ENCODE measurements at places on chromosomes 3 and 15. TPM values are rescaled to one million over a fixed set of nuclear protein-coding genes. Genes with fewer than 3 reads are reported as not detected.

GRCh38 chr15:64163659-64164362 is 989 bp upstream of the PPIB start:
- peak overlapping the region; percentile 90 for H3K27ac ChIP-seq
- peaks cover 22% of the 10 kb centered on the region for H3K36me3 ChIP-seq
- peak; percentile 66 for DNase-seq
- peak overlapping the region; percentile 44 for H3K4me3 ChIP-seq
- no peaks in the 10 kb centered on the region for H3K27me3 ChIP-seq

DNA sequence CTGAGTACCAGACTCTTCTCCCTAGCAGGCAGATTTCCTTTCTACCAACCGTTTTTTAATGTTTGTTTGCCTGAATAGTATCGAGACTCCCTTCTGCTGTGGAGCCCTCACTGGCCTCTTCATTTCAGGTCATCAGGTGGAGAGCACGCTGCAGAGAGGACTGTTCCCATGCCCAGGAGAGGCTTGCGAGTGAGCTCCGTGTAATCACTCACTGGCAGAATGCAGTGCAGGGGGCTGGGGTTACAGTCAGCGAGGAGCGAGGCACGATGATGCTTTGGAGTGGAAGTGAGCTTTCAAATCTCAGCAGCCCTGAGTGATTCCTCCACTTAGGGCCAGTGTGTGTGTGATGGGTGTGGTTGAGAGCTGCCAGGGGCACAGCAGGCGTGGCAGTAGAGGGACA is 385.2 kb downstream of the SHQ1 start:
- no peak overlapping the region for H3K27ac ChIP-seq
- H3K4me3 ChIP-seq: no peak overlapping the region
- peaks cover 10% of the 10 kb centered on the region for H3K27me3 ChIP-seq
- H3K4me1 ChIP-seq: peaks cover 16% of the 10 kb centered on the region
- H3K36me3 ChIP-seq: no peaks in the 10 kb centered on the region

The CNOT10 gene
- polyA plus RNA-seq: 26.7 TPM

The DPPA2 gene
- polyA plus RNA-seq: not detected

DNA sequence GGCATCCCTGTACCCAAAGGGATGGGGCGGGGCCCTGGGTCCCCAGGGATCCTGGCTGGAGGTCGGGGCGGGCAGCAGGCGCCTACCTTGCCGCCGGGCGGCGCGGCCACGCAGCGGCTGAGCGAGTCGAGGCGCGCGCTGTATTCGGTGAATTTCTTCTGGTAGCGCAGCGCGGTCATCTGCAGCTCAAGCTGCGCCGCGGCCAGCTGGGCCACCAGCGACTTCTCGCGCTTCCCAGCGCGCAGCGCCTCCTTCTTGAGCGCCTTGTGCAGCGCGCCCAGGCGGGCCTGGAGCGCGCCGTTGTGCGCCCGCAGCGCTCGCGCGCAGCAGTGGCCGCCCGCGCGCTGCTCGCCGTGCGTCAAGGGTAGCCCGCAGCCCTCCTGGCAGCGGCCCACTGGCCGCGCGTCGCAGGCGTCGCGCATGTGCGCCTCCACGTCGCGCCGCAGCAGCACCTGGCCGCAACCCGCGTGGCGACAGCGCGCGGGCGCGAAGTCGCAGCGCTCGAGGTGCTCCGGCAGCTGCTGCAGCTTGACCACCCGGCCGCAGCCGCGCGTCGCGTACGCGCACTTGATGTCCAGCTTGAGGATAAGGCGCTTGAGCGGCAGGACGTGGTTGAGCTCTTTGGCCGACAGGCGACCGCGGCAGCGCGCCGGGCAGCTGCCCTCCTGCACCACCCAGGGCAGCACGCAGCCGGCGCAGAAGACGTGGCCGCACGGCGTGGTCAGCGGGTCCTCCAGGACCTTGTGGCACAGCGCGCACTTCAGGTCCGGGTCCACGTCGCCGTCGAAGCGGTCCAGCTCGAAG is 522 bp downstream of the PDZRN3 start:
- peaks cover 6% of the 10 kb centered on the region for H3K27me3 ChIP-seq
- peak overlapping the region; percentile 88 for H3K27ac ChIP-seq
- peaks cover 42% of the 10 kb centered on the region for H3K4me1 ChIP-seq
- peaks cover 8% of the 10 kb centered on the region for H3K36me3 ChIP-seq

DNA sequence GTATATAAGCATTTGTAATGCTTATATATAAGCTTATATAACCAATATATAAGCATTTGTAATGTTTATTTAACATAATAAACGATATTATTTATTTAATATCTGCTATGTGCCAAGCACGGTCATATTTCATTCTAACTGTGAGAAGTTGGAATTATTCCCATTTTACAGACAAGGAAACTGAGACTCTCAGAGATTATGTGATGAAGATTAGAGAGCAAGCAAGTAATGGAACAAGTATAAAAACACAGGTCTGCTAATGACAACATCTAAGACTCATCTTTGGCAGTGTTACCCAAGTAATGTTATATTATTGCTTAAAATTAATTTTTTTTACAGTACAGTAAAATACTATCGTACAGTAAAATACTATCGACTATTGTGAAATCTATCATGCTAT is 4.4 kb downstream of the ATOSA start:
- H3K27me3 ChIP-seq: no peaks in the 10 kb centered on the region
- H3K4me1 ChIP-seq: peaks cover 7% of the 10 kb centered on the region
- DNase-seq: no peak
- no peak overlapping the region for H3K4me3 ChIP-seq
- H3K27ac ChIP-seq: no peak overlapping the region

The FRMD4B gene
- 17.2 TPM for polyA plus RNA-seq

- peak; percentile 61 for DNase-seq
- H3K27me3 ChIP-seq: peaks cover 22% of the 10 kb centered on the region
- H3K4me1 ChIP-seq: peaks cover 6% of the 10 kb centered on the region
- H3K36me3 ChIP-seq: no peaks in the 10 kb centered on the region
- no peak overlapping the region for H3K27ac ChIP-seq
These were observed 163.4 kb downstream of the KLF13 start for GRCh38 chr15:31489801-31490646.

GRCh38 chr3:12716605-12717151 is 42.4 kb downstream of the TMEM40 start:
- H3K27me3 ChIP-seq: no peaks in the 10 kb centered on the region
- no peaks in the 10 kb centered on the region for H3K36me3 ChIP-seq

DNA sequence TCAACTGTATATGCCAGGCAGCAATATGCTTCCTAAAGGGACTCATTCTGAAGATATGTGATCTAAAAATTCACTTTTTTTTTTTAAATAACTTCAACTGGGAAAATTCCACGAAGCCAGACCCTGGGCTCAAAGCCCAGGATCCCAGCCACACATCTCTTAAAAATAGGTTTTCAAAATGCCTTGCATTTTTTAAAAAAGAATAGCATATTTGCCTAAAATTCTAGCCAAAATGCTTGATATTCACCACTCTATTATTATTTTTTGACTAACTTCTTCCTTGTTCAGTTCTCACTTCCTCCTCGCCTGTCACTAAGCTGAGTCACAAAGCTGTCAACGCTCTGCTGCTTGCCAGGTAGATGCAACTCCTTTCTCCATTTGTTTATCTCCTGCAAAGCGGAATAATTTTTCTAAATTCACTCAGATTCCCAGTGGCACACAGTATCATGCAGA is 28.0 kb upstream of the VGLL4 start:
- H3K27me3 ChIP-seq: no peaks in the 10 kb centered on the region
- H3K4me3 ChIP-seq: no peak overlapping the region
- DNase-seq: peak; percentile 64
- no peaks in the 10 kb centered on the region for H3K36me3 ChIP-seq

- H3K4me1 ChIP-seq: peaks cover 2% of the 10 kb centered on the region
- no peaks in the 10 kb centered on the region for H3K27me3 ChIP-seq
- H3K4me3 ChIP-seq: no peak overlapping the region
- no peaks in the 10 kb centered on the region for H3K36me3 ChIP-seq
These were observed 398.0 kb downstream of the TIGIT start for GRCh38 chr3:114691871-114692270.

The GABRR3 gene
- not detected for polyA plus RNA-seq

GRCh38 chr3:172373912-172374311 is 74.3 kb downstream of the GHSR start:
- H3K4me1 ChIP-seq: peaks cover 5% of the 10 kb centered on the region
- H3K27ac ChIP-seq: no peak overlapping the region
- H3K4me3 ChIP-seq: no peak overlapping the region

- no peaks in the 10 kb centered on the region for H3K36me3 ChIP-seq
- peaks cover 7% of the 10 kb centered on the region for H3K27me3 ChIP-seq
These were observed 13.6 kb upstream of the HRH1 start for GRCh38 chr3:11140713-11141104.

GRCh38 chr3:169907944-169908343 is 3.4 kb upstream of the SAMD7 start:
- no peak overlapping the region for H3K4me3 ChIP-seq
- no peaks in the 10 kb centered on the region for H3K36me3 ChIP-seq
- H3K27ac ChIP-seq: no peak overlapping the region
- no peak for DNase-seq

The HRG gene
- 0.30 TPM for polyA plus RNA-seq

DNA sequence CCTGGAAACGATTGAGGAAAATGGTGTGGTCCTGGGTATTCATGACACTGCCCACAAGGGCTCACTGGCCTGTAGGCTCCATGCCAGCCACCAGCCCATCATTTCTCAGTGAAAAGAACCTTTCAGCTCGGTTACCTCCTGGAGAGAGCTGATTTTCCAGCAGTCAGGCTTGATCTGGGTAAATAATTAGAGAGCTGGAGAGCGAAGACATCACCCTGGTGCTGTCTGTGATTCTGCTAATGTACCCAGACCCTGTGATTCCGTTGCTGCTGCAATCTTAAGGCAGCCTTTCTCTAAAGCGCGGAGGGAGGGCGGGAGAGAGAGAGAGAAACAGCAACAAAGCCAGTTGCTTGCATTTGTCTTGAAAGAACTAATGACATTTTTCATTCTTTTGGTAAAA is 221.9 kb upstream of the TOPAZ1 start:
- no peak overlapping the region for H3K27ac ChIP-seq
- DNase-seq: no peak
- H3K4me3 ChIP-seq: no peak overlapping the region

The ISLR2 gene
- polyA plus RNA-seq: 4.0 TPM

DNA sequence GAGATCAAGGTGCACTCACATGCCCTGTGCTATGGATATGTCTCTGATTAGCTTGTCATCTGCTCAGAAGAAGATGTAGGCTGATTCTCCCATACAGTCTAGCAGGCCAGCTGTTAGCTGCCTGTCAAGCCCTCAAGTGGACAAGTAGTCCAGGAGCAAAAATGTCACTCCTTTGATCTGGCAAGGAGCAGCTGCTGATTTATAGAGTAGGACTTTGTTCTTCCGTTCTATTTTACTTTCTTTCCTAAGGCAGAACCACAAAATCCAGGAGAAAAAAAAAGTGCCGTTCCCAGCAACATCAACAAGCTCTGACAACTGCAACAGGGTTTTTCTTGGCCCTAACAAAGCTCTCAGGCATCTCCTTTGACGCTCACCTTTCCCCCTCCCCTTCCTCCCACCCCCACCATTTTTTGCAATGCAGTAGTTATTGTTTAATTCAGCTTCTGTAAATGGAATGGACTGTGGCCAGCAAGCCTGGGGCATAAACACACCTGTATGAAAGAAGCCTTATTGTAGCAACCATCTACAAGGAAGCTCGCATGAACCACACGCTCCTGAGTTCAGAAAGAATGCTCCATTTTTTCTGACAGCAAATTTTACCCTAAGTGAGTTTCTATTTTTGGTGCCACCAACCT is 196.3 kb downstream of the MEIS2 start:
- no peak overlapping the region for H3K27ac ChIP-seq
- H3K36me3 ChIP-seq: no peaks in the 10 kb centered on the region
- H3K27me3 ChIP-seq: no peaks in the 10 kb centered on the region
- no peak overlapping the region for H3K4me3 ChIP-seq

The PCBP4 gene
- polyA plus RNA-seq: 67.1 TPM

The CDCP1 gene
- polyA plus RNA-seq: 0.69 TPM

- peaks cover 11% of the 10 kb centered on the region for H3K4me1 ChIP-seq
- H3K4me3 ChIP-seq: peak overlapping the region; percentile 53
- no peak for DNase-seq
- no peaks in the 10 kb centered on the region for H3K36me3 ChIP-seq
- H3K27ac ChIP-seq: peak overlapping the region; percentile 98
- no peaks in the 10 kb centered on the region for H3K27me3 ChIP-seq
These were observed 830 bp upstream of the RNF13 start for GRCh38 chr3:149812165-149812605.

GRCh38 chr15:90035095-90035839 is 34.1 kb downstream of the ZNF710 start:
- H3K36me3 ChIP-seq: no peaks in the 10 kb centered on the region
- DNase-seq: no peak
- H3K4me3 ChIP-seq: no peak overlapping the region
- peak overlapping the region; percentile 89 for H3K27ac ChIP-seq

- no peaks in the 10 kb centered on the region for H3K4me1 ChIP-seq
- H3K4me3 ChIP-seq: no peak overlapping the region
- H3K27me3 ChIP-seq: no peaks in the 10 kb centered on the region
- H3K36me3 ChIP-seq: peaks cover 11% of the 10 kb centered on the region
- DNase-seq: no peak
These were observed 67.7 kb upstream of the PLXND1 start for GRCh38 chr3:129673897-129674797.

GRCh38 chr3:180036671-180037455 is at the start of gene PEX5L:
Gene PEX5L (minus strand): TSS chr3:180036937. CDS start chr3:180036599, 338 bp downstream.
- no peaks in the 10 kb centered on the region for H3K36me3 ChIP-seq
- H3K4me1 ChIP-seq: peaks cover 4% of the 10 kb centered on the region
- no peak within 1 kb of the TSS for H3K27ac ChIP-seq
- peaks cover 14% of the 10 kb centered on the region for H3K27me3 ChIP-seq
- peak; percentile 66 for DNase-seq

Data from muscle of leg (tissue), 16 donors.